HCT116 (cell line): ENCODE measurements at places on chromosomes 6 and 20.

- DNase-seq = no peak
These were observed 24.4 kb downstream of the RRAGD start for GRCh38 chr6:89387516-89388201.

DNA sequence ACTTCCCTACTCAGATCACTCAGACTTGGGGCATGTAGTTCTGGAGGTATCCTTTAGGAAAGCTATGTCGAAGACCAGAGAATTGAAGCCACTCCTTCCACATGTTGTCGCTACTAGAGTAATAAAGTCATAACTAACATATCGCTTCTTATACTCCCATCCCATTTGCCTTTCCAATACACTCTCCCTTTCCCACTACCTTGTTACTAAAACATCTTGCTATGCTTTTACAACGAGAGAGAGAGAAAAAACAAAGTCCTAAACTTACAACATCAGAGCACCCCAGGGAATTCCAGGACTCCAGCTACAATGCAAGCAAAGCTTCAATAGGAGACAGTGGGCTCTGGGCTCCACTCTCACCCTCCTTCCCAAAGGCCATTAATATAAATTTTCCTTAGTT is 5.1 kb upstream of the LAMP5 start:
- DNase-seq = no peak

DNA sequence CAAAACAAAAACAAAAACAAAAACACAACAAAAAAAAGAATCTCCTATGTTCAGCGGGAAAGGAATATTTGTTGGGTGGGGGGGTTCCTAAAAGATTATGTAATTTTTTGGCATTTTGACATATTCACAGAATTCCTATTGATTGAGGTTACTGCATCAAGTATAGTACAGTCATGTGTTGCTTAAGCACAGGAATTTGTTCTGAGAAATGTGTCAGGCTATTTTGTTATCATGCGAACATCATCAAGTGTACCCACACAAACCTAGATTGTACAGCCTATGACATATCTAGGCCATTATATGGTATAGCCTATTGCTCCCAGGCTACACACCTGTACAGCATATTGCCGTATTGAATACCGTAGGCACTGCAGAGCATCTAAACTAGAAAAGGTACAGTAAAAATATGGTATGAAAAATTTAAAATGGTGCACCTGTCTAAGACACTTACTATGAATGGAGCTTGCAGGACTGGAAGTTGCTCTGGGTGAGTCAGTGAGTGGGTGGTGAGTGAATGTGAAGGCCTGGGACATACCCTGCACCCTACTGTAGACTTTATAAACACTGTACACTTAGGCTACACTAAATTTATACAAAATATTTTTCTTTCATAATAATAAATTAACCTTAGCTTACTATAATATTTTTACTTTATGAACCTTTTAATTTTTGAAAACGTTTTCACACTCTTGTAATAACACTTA is 110.6 kb downstream of the CDKAL1 start:
- DNase-seq = no peak

- no peak for DNase-seq
These were observed 2.6 kb upstream of the C20orf144 start for GRCh38 chr20:33659341-33660034.

- peak; percentile 15 for DNase-seq
These were observed 172.2 kb downstream of the AIG1 start for GRCh38 chr6:143232849-143233248.

GRCh38 chr6:47839645-47840044 is 57.8 kb downstream of the OPN5 start:
- DNase-seq = no peak

DNA sequence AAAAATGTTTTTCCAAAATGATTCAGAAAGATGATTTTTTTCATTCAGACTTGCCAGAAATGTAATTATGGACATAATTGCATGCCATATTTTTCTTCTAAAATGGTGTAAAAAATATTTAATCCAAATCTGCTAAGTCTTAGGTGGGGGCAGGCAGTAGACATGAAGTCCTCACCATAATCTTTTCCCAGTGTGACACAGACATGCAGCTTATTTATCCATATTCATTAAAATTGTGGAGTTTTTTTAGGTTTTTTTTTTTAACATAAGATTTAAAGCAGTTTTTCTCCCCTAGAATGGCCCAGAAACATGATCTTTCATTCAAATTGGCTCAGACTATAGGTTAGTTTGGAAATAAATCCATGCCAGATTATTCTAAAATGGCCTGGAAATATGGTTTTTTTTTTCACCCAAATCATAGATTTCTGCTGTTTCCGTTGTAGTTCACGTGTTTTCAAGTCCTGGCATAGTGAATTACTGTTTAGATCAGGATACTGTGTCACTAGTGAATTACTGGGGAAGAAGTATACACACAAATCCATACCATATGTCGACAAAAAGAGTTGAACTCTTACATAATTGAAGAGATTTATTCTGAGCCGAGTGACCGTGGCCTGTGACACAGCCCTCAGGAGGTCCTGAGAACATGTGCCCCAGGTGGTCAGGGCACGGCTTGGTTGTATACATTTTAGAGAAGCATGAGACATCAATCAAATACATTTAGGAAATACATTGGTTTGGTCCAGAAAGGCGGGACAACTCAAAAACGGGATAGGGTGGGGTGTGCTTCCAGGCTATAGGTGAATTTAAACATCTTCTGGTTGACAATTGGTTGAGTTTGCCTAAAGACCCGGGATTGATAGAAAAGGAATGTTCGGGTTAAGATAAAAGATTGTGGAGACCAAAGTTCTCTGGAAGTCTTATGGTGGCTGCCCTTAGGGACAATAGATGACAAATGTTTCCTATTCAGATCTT is 33.9 kb downstream of the ZNF133 start:
- no peak for DNase-seq

GRCh38 chr20:57558614-57559288 is 2.2 kb upstream of the PCK1 start:
- no peak for DNase-seq

DNA sequence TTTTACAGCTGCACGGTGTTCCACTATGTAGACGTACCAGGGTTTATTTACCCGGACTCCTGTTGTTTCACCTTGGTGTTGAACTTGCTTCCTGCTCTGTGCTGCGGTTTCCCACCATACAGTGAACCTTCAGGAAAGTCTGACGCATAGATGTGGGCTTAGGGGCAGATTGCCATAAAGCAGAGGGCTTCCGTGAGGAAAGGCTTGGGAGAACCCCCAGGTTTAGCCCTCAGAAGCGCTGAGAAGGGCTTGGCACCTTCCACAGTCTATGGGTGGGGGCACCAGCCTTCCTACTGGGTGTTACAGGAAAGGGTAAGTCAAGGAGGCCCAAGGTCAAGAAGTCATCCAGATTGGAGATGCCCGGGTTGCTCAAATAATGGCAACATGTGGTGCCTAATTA is 19.2 kb upstream of the MRPS18A start:
- no peak for DNase-seq

DNA sequence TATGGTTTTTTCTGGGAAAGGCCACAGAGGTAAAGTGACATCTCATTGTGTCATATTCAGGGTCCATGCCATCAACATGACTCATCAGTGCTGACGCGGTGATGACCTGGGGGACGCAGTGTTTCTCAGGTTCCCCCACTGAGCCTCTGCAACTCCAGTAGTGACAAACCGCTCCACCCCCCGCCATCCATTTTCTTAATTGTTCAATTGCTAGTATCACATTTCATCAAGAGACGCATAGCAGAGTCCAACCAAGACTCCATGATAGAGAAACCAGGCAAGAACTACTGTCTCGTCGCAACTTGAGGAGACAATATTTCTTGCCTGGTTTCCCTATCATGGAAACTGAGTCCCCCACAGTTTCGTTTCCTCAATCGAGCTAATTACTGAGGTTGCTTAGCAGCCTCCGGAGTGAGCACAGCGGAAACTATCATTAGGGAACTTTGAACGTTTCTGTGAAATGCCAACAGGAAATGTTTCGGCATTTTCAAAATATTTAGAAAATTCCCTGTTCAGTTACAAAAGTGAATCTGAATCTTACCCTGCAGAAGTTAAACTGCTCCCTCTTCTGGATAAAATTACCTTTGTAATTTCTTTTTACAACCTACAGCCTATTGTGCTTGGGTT is 12.2 kb upstream of the SERPINB1 start:
- DNase-seq = peak; percentile 87

DNA sequence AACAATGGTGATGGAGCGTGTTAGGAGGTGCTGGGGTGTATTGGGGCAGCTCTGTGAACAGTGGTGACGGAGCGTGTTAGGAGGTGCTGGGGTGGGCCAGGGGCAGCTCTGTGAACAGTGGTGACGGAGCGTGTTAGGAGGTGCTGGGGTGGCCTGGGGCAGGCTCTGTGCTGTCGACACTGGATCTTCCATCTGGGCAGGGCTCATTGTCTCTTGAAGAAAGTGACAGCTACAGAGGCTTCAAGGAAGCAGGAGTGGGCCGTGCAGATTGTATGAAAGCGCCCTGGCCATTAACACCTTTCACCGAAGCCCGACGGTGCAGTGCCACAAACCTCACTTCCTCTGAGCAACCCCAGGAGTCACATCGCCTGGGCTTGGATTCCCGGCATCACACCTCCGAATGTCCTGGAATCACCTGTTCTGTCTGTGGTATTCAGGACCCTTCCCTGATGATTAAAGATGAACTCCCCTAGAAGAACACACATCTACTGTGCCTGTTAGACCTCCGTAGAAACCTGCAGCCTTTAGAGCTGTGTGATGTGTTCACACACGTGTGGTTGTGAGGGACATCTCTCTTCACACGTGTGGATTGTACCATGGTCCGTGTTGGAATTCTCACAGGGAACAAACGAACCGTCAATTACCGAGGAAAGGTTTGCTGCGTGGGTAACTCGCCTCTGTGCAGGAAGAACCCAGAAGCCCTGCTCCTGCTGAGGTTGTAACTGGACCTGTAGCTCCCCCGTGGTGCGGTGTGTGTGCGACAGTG is 377.7 kb downstream of the THBS2 start:
- DNase-seq = no peak

GRCh38 chr6:25788305-25788922 is 33.9 kb downstream of the SLC17A4 start:
- DNase-seq = peak; percentile 45

GRCh38 chr20:17558154-17558940 is 11.5 kb upstream of the DSTN start:
- peak; percentile 88 for DNase-seq

- no peak for DNase-seq
These were observed 526.0 kb downstream of the EPM2A start for GRCh38 chr6:145209272-145209671.

DNA sequence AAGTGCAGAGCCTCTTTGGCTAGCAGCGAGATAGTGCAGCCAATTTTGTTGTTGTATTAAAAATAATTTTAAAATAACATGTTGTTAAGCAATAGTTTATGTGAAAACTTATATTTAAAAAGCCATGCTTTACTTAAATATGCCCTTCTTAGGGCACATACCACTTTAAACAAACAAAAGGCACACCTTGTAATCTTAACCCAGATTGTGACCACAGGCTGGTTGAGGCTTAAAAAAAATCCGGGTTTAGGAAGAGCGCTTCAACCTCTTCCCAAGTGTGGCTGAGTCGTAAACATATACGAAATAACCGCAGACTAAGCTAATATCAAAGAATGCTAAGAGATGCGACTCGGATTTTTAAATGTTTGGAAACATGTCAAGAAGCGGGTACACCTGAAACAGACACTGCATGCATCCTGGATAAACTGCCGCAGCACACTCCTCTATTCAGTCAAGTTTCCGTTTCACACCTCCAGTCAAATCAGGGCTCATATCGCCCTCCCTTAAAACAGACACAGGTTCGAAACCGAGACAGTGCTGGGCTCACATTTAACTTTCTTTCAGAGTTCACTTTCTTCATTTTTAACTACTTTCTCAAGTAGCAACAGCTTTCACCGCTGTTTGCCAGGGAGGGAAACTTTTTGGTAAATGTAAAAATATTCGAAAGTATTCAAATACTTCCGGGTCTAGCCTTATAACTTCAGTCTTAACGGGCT is 1.5 kb downstream of the DEK start:
- DNase-seq = no peak

- no peak for DNase-seq
These were observed 17.7 kb downstream of the MYLIP start for GRCh38 chr6:16146527-16146955.

DNA sequence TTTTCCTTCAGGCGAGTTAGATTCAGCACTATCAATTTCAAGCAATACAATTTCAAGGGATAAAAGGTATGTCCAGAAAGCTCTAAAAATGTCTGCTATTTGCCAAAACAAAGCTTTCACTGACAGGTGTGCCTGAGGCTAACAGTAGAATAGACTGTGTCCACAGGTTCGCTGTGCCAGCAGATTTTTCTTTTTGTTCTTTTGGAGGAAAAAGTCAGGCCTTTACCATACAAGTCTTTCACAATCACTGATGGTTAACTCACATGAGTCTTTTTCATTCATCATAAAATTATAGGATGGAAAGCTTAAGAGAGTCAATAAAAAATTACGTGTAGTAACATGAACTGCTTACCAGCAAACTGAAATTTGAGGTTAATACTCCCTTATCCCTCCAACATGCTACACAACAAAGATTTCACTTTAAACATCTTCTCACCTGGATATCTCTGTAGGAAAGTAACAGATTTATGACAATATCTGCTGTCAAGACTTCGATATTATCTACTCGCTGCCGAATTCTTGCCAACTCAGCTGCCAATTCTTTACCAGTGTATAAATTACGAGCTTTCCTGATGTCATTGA is 95.4 kb downstream of the MAP3K5 start:
- no peak for DNase-seq

GRCh38 chr6:77644102-77644705 is 8.6 kb upstream of the MEI4 start:
- no peak for DNase-seq

DNA sequence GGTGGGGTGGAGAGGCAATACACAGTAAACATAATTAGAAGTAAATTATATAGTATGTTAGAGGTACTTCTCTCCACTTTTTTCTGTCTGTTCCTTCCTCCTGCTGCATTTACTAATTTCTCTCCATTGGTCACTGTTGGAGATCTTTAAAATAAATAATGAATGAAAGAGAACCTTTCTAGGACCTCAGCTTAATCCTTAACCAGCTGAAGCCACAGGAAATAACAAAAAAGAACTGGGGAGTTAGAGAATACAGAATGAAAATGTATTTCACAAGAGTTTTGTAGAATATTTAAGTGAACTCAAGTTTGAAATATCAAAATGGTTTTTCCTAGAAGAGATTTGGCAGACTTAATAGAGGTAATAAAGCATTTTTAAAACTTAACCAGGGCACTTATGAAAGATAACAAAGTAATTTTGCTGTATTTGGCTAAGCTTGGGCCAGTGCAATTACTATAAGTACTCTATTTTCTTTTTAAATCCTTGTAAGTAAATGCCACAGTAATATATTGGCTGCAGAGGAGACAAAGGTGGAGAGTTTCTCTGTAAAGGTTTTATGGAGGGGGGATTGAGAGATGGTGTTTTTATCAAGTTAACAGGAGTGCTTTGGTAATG is 405.0 kb downstream of the CDKAL1 start:
- no peak for DNase-seq

- no peak for DNase-seq
These were observed 71.0 kb downstream of the PLAGL1 start for GRCh38 chr6:143936778-143937667.

GRCh38 chr20:53195876-53196610 is 223.9 kb downstream of the TSHZ2 start:
- DNase-seq = no peak
